ENCODE measurements at places on chromosomes 6 and 20. TPM values are rescaled to one million over a fixed set of nuclear protein-coding genes. Genes with fewer than 3 reads are reported as not detected.
A peak's percentile ranks its signal among the peaks of the same experiment; 100 is the strongest.

DNA sequence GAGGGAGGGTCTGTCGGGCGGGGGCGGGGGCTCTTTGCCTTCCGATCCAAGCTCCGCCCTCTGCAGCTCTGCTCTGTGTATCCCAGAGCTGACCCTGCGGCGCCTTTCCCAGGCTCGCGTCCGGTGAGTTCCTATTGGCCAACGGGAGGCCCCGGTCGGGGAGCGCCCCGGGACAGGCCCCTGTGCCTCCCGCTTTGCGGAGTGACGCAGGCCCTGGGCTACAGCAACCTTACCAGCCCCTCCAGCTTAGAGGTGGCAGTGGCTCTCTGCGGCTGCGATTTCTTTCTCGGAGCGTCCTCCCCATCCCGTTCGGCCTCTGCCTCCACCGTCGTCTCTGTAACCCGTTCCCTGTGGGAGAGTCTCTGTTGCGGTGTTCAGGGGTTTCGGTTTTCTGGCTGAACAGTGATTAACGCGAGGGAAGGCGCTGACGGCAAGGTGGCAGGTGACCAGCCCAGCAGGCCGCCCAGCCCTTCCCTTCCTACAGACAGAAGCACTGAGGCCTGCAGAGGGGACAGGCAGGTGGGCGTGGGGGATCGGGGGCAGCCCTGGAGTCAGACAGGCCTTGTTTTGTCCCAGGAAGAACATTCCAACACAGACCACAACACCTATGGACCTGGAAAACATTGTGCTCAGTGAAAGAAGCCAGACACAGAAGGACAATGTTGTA is 18.1 kb upstream of the CEBPB start:
- H3K27me3 ChIP-seq, result peaks cover 13% of the 10 kb centered on the region
- no peak overlapping the region for H3K4me3 ChIP-seq
- no peaks in the 10 kb centered on the region for H3K36me3 ChIP-seq
- H3K27ac ChIP-seq, result no peak overlapping the region

The GSTA2 gene
- not detected for total RNA-seq

DNA sequence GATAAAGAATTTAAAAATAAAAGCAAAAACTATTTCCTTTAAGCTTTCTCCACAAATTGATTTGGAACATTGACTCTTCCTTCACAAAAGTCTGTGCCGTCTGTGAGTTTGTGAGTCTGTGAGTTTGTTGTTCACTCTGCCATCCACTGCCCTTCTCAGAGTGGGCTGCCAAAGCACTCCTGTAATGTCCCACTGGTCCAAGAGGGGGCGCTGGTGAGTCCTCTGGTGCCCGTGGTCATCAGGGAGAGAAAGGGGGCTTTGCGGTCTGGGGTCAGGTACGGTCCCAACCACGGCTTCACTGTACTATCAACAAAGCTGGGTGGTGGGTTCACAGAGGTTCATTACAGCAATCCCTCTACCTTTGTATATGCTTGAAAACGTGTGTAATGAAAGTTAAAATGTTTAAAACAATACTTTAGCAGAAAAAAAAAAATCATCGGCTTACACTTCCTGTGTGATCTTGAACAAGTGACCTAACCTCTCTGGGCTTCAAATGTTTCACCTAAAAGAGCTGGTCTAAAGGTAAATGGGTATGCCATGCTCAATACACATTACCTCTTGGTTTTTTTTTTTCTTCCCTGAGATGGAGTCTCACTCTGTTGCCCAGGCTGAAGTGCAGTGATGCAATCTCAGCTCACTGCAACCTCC is 5.6 kb upstream of the ANKRD60 start:
- DNase-seq, result peak; percentile 59
- H3K36me3 ChIP-seq, result peaks cover 14% of the 10 kb centered on the region
- no peak overlapping the region for H3K4me3 ChIP-seq
- no peak overlapping the region for H3K27ac ChIP-seq

- H3K27me3 ChIP-seq, result peaks cover 7% of the 10 kb centered on the region
- no peaks in the 10 kb centered on the region for H3K36me3 ChIP-seq
- no peak overlapping the region for H3K4me3 ChIP-seq
- DNase-seq, result no peak
- no peak overlapping the region for H3K27ac ChIP-seq
Observed at GRCh38 chr6:56664029-56664428, 21.3 kb upstream of the DST start.

The TMEM217 gene
- 3.2 TPM for total RNA-seq

The IL17F gene
- total RNA-seq, result not detected

- H3K27me3 ChIP-seq, result peaks cover 1% of the 10 kb centered on the region
- no peak overlapping the region for H3K27ac ChIP-seq
- no peak overlapping the region for H3K4me3 ChIP-seq
- H3K4me1 ChIP-seq, result peaks cover 3% of the 10 kb centered on the region
- H3K36me3 ChIP-seq, result no peaks in the 10 kb centered on the region
Observed at GRCh38 chr20:38222231-38222922, 38.2 kb downstream of the KIAA1755 start.

The MCHR2 gene
- not detected for total RNA-seq

The MYMX gene
- not detected for total RNA-seq

DNA sequence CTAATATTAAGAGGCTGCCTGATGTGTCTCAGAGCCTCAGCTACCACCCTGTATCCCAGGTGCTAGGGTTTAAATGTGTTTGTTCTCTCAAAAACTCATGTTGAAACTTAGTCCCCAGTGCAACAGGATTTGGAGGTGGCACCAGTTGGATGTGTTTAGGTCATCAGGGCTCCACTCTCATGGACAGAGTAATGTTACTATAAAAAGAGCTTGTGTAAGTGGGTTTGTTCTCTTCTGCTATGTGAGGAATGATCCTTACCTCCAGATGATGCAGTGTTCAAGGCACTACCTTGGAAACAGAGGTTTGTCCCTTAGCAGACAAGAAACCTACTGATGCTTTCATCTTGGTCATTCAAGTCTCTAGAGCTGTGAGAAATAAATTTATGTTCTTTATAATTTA is 164.9 kb upstream of the EPHA7 start:
- H3K27ac ChIP-seq, result no peak overlapping the region
- H3K36me3 ChIP-seq, result no peaks in the 10 kb centered on the region
- H3K27me3 ChIP-seq, result no peaks in the 10 kb centered on the region
- H3K4me3 ChIP-seq, result no peak overlapping the region
- H3K4me1 ChIP-seq, result no peaks in the 10 kb centered on the region
- no peak for DNase-seq

GRCh38 chr6:147666255-147666654 is 157.8 kb downstream of the SAMD5 start:
- no peaks in the 10 kb centered on the region for H3K4me1 ChIP-seq
- no peaks in the 10 kb centered on the region for H3K36me3 ChIP-seq
- H3K4me3 ChIP-seq, result no peak overlapping the region
- no peak overlapping the region for H3K27ac ChIP-seq
- DNase-seq, result no peak
